ENCODE measurements at places on chromosomes 16 and 17. TPM values are rescaled to one million over a fixed set of nuclear protein-coding genes. Genes with fewer than 3 reads are reported as not detected.

- H3K4me3 ChIP-seq: no peak overlapping the region
- peaks cover under 1% of the 10 kb centered on the region for H3K27me3 ChIP-seq
- no peaks in the 10 kb centered on the region for H3K4me1 ChIP-seq
- H3K27ac ChIP-seq: no peak overlapping the region
- no peaks in the 10 kb centered on the region for H3K36me3 ChIP-seq
Measured at GRCh38 chr17:34683390-34683789, 104.0 kb downstream of the TMEM132E start.

ZNF232 gene
- 2.8 TPM for total RNA-seq

GRCh38 chr17:17215575-17215974 lies 9.4 kb upstream of the PLD6 start:
- no peak overlapping the region for H3K4me3 ChIP-seq
- no peaks in the 10 kb centered on the region for H3K27me3 ChIP-seq
- peaks cover 58% of the 10 kb centered on the region for H3K36me3 ChIP-seq
- H3K4me1 ChIP-seq: no peaks in the 10 kb centered on the region

- H3K27me3 ChIP-seq: peaks cover 47% of the 10 kb centered on the region
- H3K36me3 ChIP-seq: no peaks in the 10 kb centered on the region
- peaks cover 46% of the 10 kb centered on the region for H3K4me1 ChIP-seq
- DNase-seq: peak; percentile 39
Measured at GRCh38 chr17:81400154-81400977, 5.1 kb downstream of the BAHCC1 start.

DNA sequence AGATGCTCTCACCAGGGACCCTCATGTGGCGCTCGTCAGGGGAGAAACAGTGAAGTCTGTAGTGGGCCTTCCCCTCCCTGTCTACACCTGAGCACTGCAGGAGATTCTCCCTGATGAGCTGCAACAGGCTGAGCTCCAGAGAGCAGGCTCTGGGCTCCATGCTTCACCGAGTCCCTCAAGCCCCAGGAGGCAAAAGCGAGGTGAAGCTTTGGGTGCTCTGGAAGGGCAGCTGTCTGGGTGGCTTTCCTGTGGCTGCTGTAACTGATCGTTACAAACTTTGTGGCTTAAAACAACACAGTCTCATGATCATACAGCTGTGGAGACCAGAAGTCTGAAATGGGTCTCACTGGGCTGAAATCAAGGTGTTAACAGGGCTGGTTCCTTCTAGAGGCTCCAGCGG lies 12.1 kb upstream of the CD300LD start:
- H3K27ac ChIP-seq: no peak overlapping the region
- H3K27me3 ChIP-seq: no peaks in the 10 kb centered on the region
- H3K4me1 ChIP-seq: peaks cover 37% of the 10 kb centered on the region
- H3K36me3 ChIP-seq: no peaks in the 10 kb centered on the region
- DNase-seq: no peak

ZNF200 gene
- total RNA-seq: 10.9 TPM

CFAP97D1 gene
- total RNA-seq: not detected

- peaks cover 4% of the 10 kb centered on the region for H3K36me3 ChIP-seq
- no peak overlapping the region for H3K4me3 ChIP-seq
- peak overlapping the region; percentile 19 for H3K27ac ChIP-seq
- no peaks in the 10 kb centered on the region for H3K27me3 ChIP-seq
- H3K4me1 ChIP-seq: peaks cover 31% of the 10 kb centered on the region
Measured at GRCh38 chr16:16025214-16025968, 76.0 kb downstream of the ABCC1 start.

TOP2A gene
- 4.6 TPM for total RNA-seq

- H3K27me3 ChIP-seq: no peaks in the 10 kb centered on the region
- peaks cover 38% of the 10 kb centered on the region for H3K4me1 ChIP-seq
- no peaks in the 10 kb centered on the region for H3K36me3 ChIP-seq
- peak overlapping the region; percentile 67 for H3K27ac ChIP-seq
- no peak for DNase-seq
Measured at GRCh38 chr17:45149669-45150664, 1.7 kb downstream of the HEXIM1 start.

DNA sequence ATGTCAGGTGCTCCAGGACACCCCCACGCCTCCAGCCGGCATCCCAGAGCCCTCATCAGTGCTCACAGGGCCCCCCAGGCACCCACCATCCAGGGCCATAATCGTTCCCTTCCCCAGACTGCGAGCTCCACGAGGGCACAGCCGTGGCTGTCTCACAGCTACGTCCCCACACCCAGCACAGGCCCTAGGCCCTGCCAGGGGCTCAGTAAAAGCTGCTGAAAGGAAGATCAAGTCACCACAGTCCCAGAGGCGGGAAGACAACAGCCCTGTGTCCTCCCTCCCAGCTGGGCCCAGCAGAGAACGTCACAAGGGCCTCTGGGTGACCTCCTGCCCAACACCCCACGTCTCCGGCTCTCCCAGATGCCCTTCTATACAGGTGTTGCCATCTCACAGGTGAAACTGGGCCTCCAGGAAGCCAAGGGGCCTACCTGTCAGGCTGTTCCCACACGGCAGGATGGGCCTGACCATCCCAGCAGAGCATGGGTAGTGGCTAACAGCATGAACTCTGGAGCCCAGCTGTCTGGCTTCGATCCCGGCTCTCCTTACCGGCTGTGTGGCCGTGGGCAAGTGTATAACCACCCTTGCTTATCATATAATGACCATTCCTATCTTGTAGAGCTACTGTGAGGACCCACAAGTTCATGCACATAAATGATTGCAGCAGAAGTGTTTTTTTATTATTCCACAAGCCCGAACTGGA lies 17.9 kb downstream of the ARL2BP start:
- no peaks in the 10 kb centered on the region for H3K27me3 ChIP-seq
- no peaks in the 10 kb centered on the region for H3K36me3 ChIP-seq
- H3K4me3 ChIP-seq: no peak overlapping the region
- no peak overlapping the region for H3K27ac ChIP-seq
- no peak for DNase-seq

DNA sequence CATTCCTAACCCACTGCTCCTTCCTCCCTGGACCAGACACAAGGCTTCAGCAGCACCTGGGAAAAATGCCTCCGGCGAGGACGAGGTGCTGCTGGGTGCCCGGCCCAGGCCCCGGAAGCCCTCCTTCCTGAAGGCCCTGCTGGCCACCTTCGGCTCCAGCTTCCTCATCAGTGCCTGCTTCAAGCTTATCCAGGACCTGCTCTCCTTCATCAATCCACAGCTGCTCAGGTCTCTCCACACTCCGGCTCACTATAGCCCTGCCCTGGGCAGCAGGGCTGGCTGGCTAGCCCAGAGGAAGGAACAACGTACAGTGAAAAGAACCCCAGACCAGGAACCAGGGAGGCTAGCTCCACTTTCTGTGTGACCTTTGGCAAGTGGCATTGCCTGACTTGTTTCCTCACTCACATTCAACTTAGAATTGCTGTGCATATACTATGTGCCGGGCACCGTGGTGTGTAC lies 26.2 kb downstream of the ABCC3 start:
- H3K27me3 ChIP-seq: no peaks in the 10 kb centered on the region
- no peaks in the 10 kb centered on the region for H3K36me3 ChIP-seq
- H3K4me1 ChIP-seq: no peaks in the 10 kb centered on the region
- no peak overlapping the region for H3K4me3 ChIP-seq

- H3K4me1 ChIP-seq: peaks cover 10% of the 10 kb centered on the region
- no peak overlapping the region for H3K27ac ChIP-seq
- H3K36me3 ChIP-seq: peaks cover 47% of the 10 kb centered on the region
- no peaks in the 10 kb centered on the region for H3K27me3 ChIP-seq
Measured at GRCh38 chr16:8641671-8642070, 20.2 kb downstream of the METTL22 start.

- no peaks in the 10 kb centered on the region for H3K27me3 ChIP-seq
- no peaks in the 10 kb centered on the region for H3K36me3 ChIP-seq
- H3K4me1 ChIP-seq: peaks cover 26% of the 10 kb centered on the region
- DNase-seq: peak; percentile 14
- peak overlapping the region; percentile 74 for H3K4me3 ChIP-seq
- peak overlapping the region; percentile 40 for H3K27ac ChIP-seq
Measured at GRCh38 chr16:11976850-11977375, 379 bp downstream of the SNX29 start.

HMOX2 gene
- 66.0 TPM for total RNA-seq

- H3K4me1 ChIP-seq: no peaks in the 10 kb centered on the region
- H3K27ac ChIP-seq: no peak overlapping the region
- DNase-seq: no peak
- H3K4me3 ChIP-seq: no peak overlapping the region
- H3K27me3 ChIP-seq: no peaks in the 10 kb centered on the region
- no peaks in the 10 kb centered on the region for H3K36me3 ChIP-seq
Measured at GRCh38 chr16:78995441-78995840, 605.1 kb downstream of the MAF start.

DNA sequence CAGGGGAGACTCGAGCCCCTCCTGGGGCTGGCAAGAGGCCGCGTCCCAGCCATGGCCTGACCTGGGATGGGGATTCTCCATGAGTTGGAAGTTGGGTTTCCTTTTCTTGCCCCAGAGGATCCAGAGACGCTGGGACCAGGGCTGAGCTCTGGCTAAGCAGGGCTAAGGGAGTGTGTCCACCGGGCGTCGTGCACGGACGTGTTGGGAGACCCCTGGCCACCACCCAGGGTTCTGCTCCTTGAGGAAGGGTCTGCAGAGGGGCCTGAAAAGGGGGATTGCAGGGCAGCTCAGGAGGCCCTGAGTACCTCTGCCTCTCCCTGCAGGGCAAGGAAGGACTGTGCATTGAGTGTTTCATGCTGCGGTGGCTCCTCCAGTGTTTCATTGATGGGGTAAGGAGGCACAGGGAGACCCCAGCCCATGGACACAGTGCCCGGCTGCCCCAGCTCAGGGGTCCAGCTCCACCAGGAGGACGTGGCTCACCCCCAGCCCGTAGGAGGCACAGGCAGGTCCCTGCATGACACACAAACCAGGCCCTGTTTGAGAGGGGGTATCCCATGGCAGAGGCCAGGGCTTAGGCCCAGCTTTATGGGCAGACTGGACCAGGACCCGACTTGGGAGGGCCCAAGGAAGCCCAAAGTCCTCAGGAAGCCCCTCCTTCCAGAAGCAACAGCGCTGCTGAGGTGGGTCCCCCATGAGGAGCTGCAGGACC lies 47.5 kb downstream of the USP22 start:
- no peak overlapping the region for H3K4me3 ChIP-seq
- H3K27ac ChIP-seq: no peak overlapping the region
- H3K36me3 ChIP-seq: peaks cover 3% of the 10 kb centered on the region
- DNase-seq: no peak
- H3K4me1 ChIP-seq: no peaks in the 10 kb centered on the region

EPN3 gene
- not detected for total RNA-seq

DNA sequence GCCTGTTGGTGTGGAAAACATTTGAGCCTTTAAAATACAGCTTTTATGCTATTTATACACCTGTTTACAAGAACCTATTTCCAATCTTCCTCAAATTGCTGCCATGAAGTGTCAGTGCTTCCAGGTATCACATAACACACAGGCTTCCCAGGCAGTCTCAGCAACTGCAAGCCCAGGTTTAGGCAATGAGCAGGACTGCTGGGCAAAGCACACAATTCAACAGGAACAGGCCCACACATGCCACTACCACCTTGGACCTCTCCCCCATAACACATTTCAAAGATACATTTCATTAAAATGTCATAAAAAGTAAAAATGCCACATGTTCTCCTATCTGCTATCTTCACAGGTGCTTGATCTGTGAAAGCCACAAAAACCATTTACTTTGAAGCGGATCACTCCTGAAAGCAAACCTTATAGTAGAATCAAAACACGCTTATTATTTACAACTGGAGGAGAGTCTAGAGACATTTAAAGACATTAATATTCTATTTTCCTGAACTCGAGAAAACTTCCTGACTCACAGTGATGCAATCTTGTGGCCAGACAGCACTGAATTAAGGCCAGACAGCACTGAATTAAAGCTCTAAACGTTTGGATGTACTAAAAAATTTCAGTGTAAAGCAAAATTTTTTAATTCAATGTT lies 31.5 kb downstream of the ANKFY1 start:
- H3K27me3 ChIP-seq: no peaks in the 10 kb centered on the region
- H3K36me3 ChIP-seq: peaks cover 49% of the 10 kb centered on the region
- no peak for DNase-seq

FOXO3B gene
- total RNA-seq: 3.6 TPM

- H3K27ac ChIP-seq: no peak overlapping the region
- DNase-seq: no peak
- no peaks in the 10 kb centered on the region for H3K27me3 ChIP-seq
- no peaks in the 10 kb centered on the region for H3K36me3 ChIP-seq
- H3K4me1 ChIP-seq: no peaks in the 10 kb centered on the region
Measured at GRCh38 chr16:13060932-13061331, 159.5 kb downstream of the SHISA9 start.

ZSCAN10 gene
- 0.65 TPM for total RNA-seq

GRCh38 chr17:39732586-39732985 lies 2.3 kb upstream of the MIEN1 start:
- peaks cover 2% of the 10 kb centered on the region for H3K27me3 ChIP-seq
- no peak overlapping the region for H3K4me3 ChIP-seq
- no peak overlapping the region for H3K27ac ChIP-seq
- peaks cover 22% of the 10 kb centered on the region for H3K4me1 ChIP-seq
- DNase-seq: no peak
- peaks cover 18% of the 10 kb centered on the region for H3K36me3 ChIP-seq

GRCh38 chr17:77147357-77147801 lies 6.6 kb downstream of the SEC14L1 start:
- H3K27me3 ChIP-seq: no peaks in the 10 kb centered on the region
- no peak overlapping the region for H3K4me3 ChIP-seq
- H3K36me3 ChIP-seq: peaks cover 57% of the 10 kb centered on the region
- H3K27ac ChIP-seq: no peak overlapping the region

GRCh38 chr17:65559804-65560627 lies 1.4 kb downstream of the AXIN2 start:
- H3K36me3 ChIP-seq: no peaks in the 10 kb centered on the region
- no peak overlapping the region for H3K27ac ChIP-seq
- DNase-seq: peak; percentile 50
- peaks cover 6% of the 10 kb centered on the region for H3K4me1 ChIP-seq

MAFG gene
- 13.2 TPM for total RNA-seq

DNA sequence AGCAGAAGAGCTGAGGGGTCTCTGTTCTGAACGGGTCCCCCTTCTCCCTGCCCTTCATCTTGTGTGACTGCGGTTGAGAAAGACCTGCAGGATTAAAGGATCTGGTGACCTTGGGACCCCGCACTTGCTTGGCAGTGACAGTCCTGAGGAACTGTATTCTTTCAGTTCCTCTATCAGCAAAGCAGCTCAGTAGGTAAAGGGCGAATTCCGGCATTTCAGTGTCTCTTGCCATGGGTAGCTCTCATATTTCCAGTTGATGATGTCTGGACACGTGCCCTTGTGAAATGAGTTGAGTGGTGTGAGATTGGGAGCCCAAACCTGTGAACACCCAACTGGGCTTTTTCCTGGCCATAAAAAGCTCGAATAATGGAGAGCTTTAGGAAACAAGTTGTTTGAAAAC lies 135.7 kb downstream of the PRKCA start:
- H3K36me3 ChIP-seq: no peaks in the 10 kb centered on the region
- no peak for DNase-seq
- H3K27ac ChIP-seq: no peak overlapping the region
- H3K4me1 ChIP-seq: peaks cover 9% of the 10 kb centered on the region
- H3K4me3 ChIP-seq: no peak overlapping the region

DNA sequence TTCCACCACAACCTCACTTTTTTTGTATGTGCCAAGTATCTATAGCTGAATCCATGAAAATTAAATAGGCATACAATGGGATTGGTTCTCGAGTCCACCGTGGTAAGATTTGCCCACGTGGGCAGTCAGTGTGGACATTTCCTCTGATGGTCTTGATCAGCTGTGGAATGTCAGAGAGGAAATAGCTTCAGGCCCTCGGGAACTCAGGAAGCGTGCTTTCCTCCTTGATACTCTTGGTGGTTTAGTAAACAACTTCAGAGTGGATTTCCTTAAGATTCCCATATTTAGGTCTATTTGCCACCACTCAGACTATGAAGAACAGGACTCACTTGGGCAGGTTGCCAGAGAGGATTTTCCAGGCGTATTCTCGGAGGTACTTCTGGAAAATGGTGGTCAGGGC lies 152.5 kb downstream of the VPS53 start:
- H3K27me3 ChIP-seq: no peaks in the 10 kb centered on the region
- no peak overlapping the region for H3K27ac ChIP-seq
- no peak for DNase-seq
- H3K4me1 ChIP-seq: peaks cover 3% of the 10 kb centered on the region

Measured in natural killer cell (primary cell).